ENCODE measurements at places on chromosomes 6 and 20.

DNA sequence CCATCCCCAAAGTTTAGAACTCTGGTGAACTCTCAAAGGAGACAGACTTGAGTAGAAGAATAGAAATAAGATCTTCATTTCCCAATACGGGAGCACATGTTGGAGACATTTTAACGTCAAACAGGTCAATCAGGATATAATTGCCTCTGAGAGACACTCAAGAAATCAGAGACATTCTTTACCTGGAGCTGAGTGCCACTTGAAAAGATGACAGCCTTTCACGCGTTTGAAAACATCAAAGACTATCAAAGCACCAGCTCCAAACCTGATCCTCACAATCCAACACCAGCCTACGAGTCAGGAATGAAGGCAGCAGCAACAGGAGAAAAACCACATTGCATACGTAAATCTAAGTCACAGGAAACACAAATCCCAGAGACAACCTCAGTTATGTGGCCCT is 571.5 kb upstream of the CDH4 start:
- no peak for DNase-seq

- DNase-seq, result no peak
Observed at GRCh38 chr6:19413323-19413722, 423.8 kb upstream of the ID4 start.

DNA sequence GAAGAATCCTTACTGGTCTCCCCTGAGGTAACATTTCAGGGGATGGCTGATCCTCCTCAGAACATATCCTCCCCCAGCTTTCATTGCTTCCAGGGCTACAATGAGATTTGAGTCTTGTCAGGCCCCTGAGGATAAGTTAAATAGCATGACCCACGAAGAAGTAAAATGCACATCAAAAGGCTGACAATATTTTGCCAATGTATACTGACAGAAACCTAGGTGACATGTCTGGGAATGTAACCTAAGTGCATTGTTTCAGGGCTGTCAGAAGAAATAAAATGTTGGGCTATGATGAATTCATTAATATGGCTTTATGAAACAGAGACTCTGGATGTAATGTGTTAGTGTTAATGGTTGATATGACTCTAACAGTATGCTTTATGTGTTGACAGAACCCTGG is 471.5 kb downstream of the HDGFL1 start:
- no peak for DNase-seq

GRCh38 chr6:34292954-34293353 is 44.1 kb upstream of the SMIM29 start:
- no peak for DNase-seq

- DNase-seq, result no peak
Observed at GRCh38 chr6:163182696-163183095, 231.8 kb upstream of the QKI start.

DNA sequence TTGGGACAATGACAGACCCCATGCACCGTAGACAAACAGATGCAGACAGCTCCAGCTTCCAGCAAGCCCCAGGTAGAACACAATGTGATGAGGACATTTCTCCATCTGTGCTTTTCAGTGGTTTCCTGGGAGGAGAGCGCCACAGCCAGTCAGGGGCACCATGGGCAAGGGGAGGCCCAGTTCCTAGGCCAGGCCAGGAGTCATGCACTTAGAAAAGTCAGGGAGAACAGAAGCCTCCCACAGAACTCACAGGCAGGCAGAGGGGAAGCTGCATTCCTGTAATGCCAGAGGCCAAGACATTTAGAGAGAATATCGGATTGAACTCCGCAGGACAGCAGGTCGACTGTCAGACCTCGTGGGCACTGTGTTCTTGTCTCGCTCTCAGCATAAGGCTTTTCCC is 9.2 kb downstream of the SYNDIG1 start:
- no peak for DNase-seq

DNA sequence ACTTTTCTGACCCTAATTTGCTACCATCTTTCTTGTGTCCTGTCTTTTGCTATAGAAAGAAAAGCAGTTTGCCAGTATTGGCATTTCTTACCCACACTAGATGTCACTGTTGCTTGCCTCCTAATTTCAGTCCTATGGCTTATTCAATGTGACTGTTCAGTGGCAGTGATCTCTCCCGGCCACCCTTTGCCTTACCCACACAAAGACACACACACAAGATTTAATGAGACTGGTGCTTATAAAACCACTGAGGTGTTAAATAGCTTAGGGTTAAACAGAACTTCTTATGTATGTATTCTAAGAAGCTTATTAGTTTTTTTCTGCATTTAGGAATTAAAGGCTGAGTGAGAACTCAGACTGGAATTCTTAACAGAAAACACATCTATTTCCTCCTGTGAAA is 233.6 kb upstream of the ASCC3 start:
- DNase-seq, result peak; percentile 58

DNA sequence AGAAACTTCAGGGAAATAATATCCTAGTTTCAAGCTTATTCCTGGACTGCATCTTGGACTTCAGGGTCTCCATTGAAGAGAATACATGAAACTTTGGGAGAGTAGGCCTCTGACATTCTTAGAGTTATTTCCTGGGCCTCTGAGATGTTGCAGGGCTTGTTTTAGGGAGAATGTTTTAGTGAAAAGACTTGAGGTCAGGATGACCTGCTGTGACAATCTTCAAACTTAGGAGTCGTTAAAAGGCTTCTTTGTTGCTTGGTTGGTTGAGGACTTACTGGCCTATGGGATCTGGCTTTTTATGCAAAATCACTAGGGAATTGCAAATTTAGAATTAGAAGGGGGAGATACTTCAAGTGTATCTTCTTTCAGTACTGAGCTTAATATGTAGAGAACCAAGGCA is 613.2 kb upstream of the FLRT3 start:
- DNase-seq, result no peak

GRCh38 chr20:2695206-2695983 is 2.8 kb downstream of the EBF4 start:
- DNase-seq, result no peak

DNA sequence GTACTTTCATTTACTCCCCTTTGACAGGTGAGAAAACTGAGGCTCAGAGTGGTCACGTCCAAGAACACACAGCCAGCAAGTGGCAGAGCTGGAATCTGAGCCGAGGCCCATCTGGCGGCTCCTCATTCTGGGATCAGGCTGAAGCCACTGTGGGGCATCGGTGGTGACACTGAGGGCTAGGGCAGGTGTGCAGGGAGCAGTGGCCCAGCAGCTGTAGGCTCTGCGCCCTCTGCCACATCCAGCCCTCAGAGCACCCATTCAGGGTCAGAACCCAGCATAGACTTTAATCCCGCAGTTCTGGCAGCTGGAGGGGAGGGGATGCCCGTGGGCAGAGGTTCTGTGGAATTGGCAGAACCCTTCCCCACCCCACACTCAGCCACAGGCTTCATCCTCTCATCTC is 210.3 kb downstream of the PREX1 start:
- DNase-seq, result no peak

- DNase-seq, result no peak
Observed at GRCh38 chr20:64042054-64042781, 6.2 kb downstream of the C20orf204 start.

DNA sequence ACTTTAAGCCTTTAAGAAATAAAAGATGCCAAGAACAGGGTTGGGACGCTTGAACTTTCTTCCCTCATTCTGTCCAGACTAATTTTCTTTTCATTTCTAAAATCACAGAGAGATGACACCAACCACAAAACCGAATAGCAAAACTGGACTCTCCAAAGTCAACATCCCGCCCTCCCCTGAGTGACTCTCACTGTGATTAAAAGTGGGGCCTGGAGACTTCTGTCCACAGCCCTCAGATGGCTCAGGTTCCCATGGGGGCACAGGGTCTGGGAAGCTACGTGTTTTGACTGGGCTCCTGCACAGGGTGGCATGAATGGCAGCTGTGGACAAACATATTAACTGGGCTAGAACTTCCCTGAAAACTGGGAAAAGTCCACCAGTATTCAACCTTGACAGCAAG is 6.3 kb downstream of the FRMD1 start:
- DNase-seq, result no peak

DNA sequence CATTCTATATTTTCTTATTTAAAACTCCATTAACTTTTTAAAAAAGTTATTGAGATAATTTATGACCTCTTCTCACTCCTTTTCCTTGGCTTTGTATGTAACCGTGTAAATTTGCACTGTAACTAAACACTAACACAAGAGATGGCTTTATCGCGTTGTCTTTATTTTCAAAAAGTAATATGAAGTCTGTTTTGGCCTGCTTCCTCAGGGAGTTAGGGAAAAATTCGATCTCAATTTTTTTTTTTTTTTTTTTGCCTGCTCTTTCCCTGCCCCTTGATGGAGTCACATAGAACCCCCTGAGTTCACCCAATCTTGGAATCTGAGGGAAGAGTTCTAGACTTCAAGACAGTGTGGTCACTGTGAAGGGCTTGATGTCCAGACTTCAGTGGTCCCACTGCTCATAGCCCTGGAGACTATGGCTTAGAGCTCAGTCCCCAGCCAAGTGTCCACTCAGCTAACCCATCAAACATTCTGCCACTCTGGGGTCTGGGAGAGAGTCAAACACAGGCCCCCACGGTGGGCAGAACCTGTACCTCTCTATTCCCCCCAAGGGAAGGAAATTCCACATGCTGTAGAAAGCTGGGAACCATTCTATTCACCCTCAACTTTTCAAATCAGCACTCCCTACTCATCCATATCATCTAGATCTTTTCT is 15.7 kb upstream of the TBC1D22B start:
- DNase-seq, result no peak

- DNase-seq, result no peak
Observed at GRCh38 chr6:56756219-56756789, 113.6 kb upstream of the DST start.

All from COR-L47 (cell line).